Adipocyte (in vitro differentiated cells): ENCODE measurements at places on chromosomes 7 and 10.

- no peak for DNase-seq
These were observed 17.0 kb downstream of the CPA4 start for GRCh38 chr7:130309986-130310385.

- DNase-seq, result no peak
These were observed 594.2 kb downstream of the KCNMA1 start for GRCh38 chr10:77043420-77043763.

DNA sequence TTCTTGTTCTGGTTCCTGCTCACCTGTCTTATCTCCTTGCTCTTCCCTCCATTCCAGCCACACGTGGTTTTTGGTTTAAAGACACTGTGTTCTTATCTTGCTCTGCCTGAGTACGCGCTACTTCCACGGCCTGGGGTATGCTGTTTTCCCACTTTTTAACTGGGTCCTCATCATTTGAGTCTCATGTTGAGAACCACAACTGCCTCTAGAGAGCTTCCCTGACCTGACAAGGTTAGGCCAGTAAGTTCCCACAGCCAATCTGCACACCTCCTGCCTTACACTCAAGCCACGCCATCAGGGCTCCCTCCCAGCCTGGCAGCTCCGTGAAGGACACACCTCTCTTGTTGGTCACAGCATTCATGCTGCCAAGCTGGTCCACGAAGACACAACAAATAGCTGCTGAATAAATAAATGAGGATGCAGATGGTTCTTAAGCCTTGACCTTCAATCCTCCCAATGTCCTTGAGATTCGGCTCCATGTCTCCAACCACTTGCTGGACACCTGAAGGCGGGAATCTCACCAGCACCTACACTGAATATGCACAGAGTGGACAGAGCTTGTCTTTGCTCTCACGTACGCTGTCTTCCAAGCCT is 201.7 kb upstream of the KLF14 start:
- no peak for DNase-seq

- DNase-seq, result no peak
These were observed 26.7 kb downstream of the FRMD4A start for GRCh38 chr10:14304046-14304445.

GRCh38 chr7:149846021-149846420 is 7.8 kb downstream of the ZNF862 start:
- DNase-seq, result no peak

DNA sequence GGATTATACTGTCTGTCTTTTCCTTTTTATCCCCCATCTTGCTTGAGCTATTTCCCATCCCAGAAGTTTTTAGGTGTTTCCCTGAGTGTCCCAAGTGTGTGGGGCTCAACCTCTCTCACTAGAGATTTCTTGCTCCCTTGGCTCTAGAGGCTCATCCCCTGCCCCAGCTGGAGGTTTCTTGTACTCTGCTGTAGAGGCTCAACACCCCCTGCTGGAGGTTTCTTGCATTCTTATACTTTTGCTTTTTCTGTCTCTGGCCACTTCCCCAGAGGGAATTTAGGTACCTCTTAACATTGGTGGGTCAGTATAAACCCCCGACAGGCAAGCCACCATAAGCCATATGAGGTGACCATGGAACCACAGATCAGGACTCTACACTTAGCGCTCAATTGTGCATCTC is 114.2 kb upstream of the FAM3C start:
- no peak for DNase-seq

DNA sequence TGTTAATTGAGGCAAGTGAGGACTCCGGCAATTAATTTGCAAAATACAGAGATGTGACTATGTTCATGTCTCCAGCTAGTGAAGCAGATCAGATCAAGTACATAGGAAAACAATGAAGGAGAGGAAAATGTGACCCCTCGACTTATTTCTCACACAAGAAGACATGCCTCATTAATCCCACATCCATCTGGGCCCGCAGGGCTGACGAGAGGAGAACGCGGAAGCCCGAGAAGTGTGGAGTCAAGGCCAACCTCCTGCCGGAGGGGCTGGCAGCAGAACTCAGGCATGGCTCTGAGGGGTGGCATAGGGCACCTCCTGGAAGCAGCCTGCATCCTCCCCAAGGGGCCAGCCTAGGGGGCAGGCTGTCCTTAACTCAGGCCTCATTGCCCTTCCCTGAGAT is 54.4 kb downstream of the ZNF503 start:
- DNase-seq, result no peak

- no peak for DNase-seq
These were observed 532.2 kb upstream of the STEAP1 start for GRCh38 chr7:89621925-89622641.

GRCh38 chr10:124612611-124613498 is 131.3 kb downstream of the FAM53B start:
- no peak for DNase-seq

DNA sequence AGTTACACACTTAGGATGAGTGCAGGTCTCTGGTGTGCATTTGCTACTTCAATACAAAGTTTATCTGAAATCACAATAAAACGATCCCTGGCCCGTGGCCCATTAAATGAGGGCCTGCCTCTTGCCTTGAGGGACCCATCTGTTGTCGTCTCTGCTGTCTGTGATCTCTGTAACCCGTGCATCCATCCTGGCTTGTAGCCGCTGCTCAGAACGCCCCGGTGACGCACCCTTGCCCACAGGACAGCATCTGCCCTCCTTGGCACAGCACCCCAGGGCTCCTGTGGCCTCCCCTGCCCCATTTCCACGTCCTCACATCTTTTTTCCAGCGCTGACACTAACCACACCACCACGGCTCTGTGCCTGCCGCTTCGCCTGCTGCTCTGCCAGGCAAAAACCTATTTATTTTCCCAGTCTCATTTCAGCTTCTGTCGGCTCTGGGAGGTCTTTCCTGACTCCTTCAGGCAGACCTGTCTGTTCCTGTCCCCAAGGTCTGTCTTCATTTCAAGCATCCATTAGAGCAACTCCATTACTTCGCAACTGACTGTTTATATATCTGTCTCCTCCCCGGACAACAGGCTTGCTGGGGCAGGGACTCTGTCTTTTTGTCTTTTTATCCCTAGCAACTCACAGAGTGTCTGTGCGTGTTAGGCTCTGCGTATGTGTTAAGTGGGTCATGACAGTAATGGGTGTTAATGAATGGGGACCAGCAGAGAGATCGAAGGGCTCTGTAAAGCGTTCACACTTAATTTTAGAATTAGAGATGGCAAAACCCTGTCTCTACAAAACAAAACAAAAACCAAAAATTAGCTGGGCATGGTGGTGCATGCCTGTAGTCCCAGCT is 16.4 kb downstream of the CARD11 start:
- no peak for DNase-seq

GRCh38 chr7:139703487-139704307 is 74.1 kb downstream of the HIPK2 start:
- no peak for DNase-seq

GRCh38 chr7:18352339-18353255 is 143.0 kb upstream of the HDAC9 start:
- peak; percentile 81 for DNase-seq

DNA sequence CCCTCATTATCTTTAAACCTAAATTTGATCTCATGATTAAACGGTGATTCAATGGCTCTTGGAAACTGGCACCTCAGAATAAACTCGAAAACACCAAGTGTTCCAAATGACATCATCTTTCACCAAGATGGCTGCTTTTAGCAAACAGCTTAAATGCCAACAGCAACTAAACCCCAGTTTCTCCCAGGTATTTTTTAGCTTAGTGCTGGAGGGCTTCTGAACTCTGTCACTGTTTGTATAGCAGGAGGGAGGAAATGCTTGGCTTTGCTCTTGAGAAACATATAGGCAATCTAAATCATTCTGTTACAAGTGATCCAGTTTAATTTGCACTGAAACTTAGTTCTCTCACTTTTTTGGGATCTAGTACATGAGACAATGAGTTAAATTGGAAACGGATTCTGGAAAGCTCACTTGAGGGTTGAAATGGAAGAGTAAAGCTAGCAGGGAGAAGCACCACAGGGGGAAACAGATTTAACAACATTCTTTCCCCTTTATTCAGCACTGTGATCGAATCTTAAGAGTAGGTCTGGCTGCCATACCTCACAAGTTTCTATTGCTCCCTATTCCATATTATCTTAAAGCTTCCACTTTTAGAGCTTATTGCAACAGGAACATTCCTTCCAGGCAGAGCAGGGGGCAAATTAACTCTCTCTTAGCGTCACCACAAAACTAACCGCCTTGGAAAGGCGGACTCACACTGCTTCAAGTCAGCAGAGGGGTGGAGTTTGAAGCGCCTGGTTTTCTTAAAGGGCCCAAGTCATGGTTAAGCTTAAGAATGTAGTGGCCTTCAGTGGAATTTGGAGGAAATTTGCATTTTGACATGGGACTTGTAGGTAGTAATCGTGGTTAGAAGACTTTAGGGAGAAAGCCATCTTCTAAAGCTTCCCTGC is 1.8 kb upstream of the CCDC6 start:
- DNase-seq, result peak; percentile 90

DNA sequence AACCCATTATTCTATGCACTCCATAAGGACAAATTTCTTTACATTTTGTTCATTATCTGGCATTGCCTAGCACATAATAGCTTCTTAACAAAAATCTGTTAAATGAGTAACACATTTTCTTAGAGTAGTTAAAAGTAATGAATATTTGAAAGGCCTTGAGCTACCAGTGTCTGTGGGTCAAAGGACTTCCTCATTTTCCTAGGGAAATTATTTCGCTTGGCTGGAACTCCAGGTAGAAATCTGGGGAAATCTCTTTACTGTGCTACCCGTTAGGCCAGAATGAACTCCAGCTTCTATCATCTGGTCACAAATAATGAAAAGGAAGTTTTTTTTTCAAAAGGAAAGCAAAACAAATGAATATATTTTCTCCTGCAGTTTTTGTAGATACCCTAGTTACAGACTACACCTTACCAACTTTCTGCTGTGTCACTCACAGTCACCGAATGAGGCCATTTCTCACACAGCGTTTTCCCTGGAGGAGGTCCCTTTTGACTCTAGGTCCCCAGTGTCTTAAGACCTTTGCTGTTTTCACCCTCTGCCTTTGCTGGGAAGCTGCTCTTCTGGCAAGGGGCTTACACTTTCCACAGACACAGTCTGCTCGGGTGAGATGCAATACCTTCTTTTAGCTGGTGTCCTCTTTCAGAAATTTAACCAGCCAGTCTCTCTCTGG is 1.6 kb downstream of the SAMD9L start:
- peak; percentile 46 for DNase-seq

DNA sequence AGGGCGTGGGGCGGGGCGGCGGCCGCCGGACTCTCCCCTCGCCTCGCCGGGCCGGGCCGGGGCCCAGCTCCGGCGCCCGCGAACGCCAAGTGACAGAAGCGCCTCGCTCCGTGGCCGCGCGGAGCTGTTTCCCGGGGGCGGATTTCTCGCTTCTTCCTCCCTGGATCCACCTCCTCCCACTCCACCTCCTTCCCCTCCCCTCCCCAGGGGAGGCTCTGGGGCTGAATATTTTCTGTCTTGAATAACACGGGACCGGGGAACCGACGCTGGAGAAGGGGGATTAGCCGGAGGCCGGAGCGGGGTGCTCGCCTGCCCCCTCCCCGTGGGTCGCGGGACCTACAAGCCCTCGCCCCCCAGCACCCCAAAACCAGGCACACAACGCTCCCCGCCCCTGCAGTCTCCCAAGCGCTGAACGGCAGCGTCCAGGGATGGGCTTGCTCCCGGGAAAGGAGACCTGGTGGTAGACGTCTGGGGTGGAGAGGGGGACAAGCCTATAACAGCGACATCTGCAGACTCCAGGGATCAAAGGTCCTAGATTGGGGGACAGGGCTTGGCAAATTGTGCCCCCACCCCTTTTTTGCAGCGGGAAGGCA is at the start of gene ARHGAP21:
TSS of gene ARHGAP21 (minus strand) at position 100 of the 593 bp plus-strand sequence. CDS start 1,988 bp downstream, outside the sequence.
- peak; percentile 85 for DNase-seq

- DNase-seq, result no peak
These were observed 194.2 kb upstream of the NPSR1 start for GRCh38 chr7:34463830-34464229.

- no peak for DNase-seq
These were observed 105.7 kb downstream of the RPS24 start for GRCh38 chr10:78139341-78139740.

- DNase-seq, result peak; percentile 86
These were observed 39.2 kb downstream of the EEPD1 start for GRCh38 chr7:36192053-36192824.

- no peak for DNase-seq
These were observed 71.5 kb upstream of the SMNDC1 start for GRCh38 chr10:110376021-110376766.

- peak; percentile 58 for DNase-seq
These were observed 6.4 kb upstream of the RALA start for GRCh38 chr7:39617005-39617404.

DNA sequence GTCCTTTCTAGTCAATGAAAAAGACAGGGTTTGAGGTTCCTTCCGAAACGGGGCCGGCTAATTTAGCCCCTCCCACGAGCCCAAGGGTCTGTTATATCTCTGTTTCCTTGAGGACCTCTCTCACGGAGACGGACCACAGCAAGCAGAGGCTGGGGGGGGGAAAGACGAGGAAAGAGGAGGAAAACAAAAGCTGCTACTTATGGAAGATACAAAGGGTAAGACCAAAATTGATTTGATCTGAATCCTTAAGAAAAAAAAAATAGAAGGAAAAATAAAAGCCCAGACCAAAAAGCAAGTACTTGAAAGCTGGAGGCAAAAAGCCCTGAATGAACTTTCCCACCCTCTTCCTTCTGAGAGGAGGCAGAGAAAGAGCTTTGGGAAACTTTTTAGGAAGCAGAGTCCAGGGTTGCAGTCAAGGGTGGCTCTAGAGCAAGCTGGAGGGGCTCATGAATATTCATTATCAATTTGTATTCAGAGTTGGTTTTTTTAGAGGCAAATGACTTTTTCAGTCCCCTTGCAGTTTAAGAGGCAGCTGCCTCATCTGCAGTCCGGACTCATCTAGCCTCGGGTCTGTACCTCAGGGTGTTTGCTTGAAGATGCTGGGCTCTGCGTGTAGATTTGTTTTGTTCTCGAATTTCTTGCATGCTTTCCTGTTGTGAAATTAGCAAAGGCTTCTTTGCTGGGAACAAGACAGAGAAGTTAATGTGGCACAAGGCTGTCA is at the start of gene ENTPD1:
TSS of gene ENTPD1 (plus strand) at position 123 of the 721 bp plus-strand sequence. CDS start at position 200, 77 bp downstream.
- peak; percentile 81 for DNase-seq

- peak; percentile 42 for DNase-seq
These were observed 33.9 kb downstream of the BNIP3 start for GRCh38 chr10:131947631-131948347.

DNA sequence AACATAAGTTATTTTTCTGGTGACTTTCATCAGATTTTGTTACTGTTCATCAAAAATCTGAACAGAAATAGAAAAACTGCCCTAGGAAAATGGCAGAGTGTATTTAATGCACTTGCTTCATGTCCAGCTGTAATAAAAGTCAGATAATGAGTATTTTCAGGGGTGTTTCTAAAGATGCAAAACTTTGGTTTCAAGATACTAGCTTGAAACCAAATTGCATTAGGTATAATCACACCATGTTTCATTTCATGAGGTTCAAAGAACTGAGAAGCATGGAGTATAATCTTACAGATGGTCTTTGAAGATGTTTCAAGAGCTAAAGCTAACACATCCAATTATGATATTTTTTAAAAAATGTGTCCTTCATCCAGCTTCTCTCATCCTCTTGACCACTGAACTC is 128.9 kb downstream of the NRCAM start:
- DNase-seq, result no peak
